T-cell (primary cell): ENCODE measurements at places on chromosomes 5 and 9. TPM values are rescaled to one million over a fixed set of nuclear protein-coding genes. Genes with fewer than 3 reads are reported as not detected.

- H3K4me3 ChIP-seq, result no peak overlapping the region
- H3K36me3 ChIP-seq, result no peaks in the 10 kb centered on the region
- no peaks in the 10 kb centered on the region for H3K4me1 ChIP-seq
- no peak for DNase-seq
Observed at GRCh38 chr5:31161781-31162181, 31.7 kb upstream of the CDH6 start.

Gene AJM1
- total RNA-seq, result 3.4 TPM

DNA sequence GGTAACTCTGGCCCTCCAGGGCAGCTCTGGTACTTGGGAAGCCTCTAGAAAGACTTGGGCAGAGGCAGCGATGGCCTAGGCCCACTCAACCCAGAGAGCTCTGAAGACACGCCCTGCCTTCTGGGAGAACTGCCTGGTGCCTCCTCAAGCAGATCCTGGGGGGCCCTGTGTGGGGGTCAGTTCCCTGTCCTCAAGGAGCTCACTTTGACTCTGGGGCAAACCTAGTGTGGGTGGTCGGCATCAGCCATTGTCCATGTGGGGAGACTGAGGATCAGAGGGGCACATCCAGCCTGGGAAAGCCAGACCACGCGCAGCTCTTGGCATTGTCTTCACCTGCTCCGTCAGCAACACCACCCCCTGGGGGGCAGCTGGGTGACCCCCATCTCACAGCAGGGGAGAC is 28.0 kb downstream of the ABO start:
- H3K4me3 ChIP-seq, result no peak overlapping the region
- H3K27ac ChIP-seq, result no peak overlapping the region
- no peaks in the 10 kb centered on the region for H3K27me3 ChIP-seq
- DNase-seq, result no peak
- no peaks in the 10 kb centered on the region for H3K36me3 ChIP-seq
- H3K4me1 ChIP-seq, result no peaks in the 10 kb centered on the region

- no peak overlapping the region for H3K4me3 ChIP-seq
- no peaks in the 10 kb centered on the region for H3K27me3 ChIP-seq
- H3K27ac ChIP-seq, result no peak overlapping the region
- H3K4me1 ChIP-seq, result peaks cover 11% of the 10 kb centered on the region
- no peaks in the 10 kb centered on the region for H3K36me3 ChIP-seq
Observed at GRCh38 chr9:105697871-105698270, 3.5 kb downstream of the TMEM38B start.

Gene WNK2
- 0.12 TPM for total RNA-seq

GRCh38 chr5:1995491-1995890 is 112.8 kb upstream of the IRX4 start:
- peaks cover 21% of the 10 kb centered on the region for H3K27me3 ChIP-seq
- no peak overlapping the region for H3K27ac ChIP-seq
- no peak overlapping the region for H3K4me3 ChIP-seq
- DNase-seq, result no peak
- no peaks in the 10 kb centered on the region for H3K4me1 ChIP-seq
- no peaks in the 10 kb centered on the region for H3K36me3 ChIP-seq

DNA sequence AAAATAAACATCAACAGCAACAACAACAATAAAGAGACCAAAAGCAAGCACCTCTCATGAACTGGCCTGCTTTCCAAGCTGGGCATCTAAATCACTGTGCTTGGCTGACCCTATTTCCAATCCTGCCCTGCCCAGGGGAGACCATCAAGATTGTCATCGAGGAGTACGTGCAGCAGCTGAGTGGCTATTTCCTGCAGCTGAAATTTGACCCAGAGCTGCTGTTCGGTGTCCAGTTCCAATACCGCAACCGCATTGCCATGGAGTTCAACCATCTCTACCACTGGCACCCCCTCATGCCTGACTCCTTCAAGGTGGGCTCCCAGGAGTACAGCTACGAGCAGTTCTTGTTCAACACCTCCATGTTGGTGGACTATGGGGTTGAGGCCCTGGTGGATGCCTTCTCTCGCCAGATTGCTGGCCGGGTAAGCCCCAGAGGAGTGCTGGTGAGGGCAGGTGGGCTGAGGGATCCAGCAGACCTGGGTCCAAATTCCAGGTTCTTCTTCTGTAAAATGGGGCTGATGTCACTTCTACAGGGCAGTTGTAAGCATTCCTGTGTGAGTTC is 15.6 kb downstream of the PTGS1 start:
- no peak overlapping the region for H3K27ac ChIP-seq
- DNase-seq, result no peak
- peaks cover 26% of the 10 kb centered on the region for H3K27me3 ChIP-seq
- no peak overlapping the region for H3K4me3 ChIP-seq
- no peaks in the 10 kb centered on the region for H3K4me1 ChIP-seq

GRCh38 chr9:17611342-17611741 is 32.5 kb downstream of the SH3GL2 start:
- no peaks in the 10 kb centered on the region for H3K27me3 ChIP-seq
- no peaks in the 10 kb centered on the region for H3K36me3 ChIP-seq
- H3K27ac ChIP-seq, result no peak overlapping the region
- no peak for DNase-seq

DNA sequence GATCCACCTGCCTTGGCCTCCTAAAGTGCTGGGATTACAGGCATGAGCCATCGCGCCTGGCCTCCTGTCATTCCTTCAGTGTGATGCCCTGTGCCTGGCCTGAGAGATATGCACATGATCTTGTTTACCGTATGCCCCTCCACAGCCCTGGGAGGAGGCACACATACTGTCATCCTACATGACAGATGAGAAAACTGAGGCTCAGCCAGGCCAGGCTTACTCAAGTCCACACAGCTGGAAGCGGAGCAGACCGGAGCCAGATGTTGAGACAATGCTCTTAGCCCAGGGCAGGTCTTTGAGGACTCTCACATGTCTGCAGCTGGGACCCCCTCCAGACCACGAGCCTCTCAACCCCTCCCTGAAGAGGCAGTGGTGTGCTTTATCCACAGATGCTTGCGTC is 38.7 kb upstream of the SH3PXD2B start:
- no peaks in the 10 kb centered on the region for H3K4me1 ChIP-seq
- peaks cover 31% of the 10 kb centered on the region for H3K27me3 ChIP-seq
- H3K4me3 ChIP-seq, result no peak overlapping the region
- H3K27ac ChIP-seq, result no peak overlapping the region
- no peak for DNase-seq
- H3K36me3 ChIP-seq, result no peaks in the 10 kb centered on the region

GRCh38 chr9:4689687-4690104 is 10.3 kb downstream of the CDC37L1 start:
- H3K27me3 ChIP-seq, result no peaks in the 10 kb centered on the region
- H3K4me1 ChIP-seq, result no peaks in the 10 kb centered on the region
- no peak overlapping the region for H3K4me3 ChIP-seq
- H3K36me3 ChIP-seq, result peaks cover 46% of the 10 kb centered on the region
- DNase-seq, result no peak

- no peaks in the 10 kb centered on the region for H3K27me3 ChIP-seq
- H3K27ac ChIP-seq, result no peak overlapping the region
- peaks cover 7% of the 10 kb centered on the region for H3K4me1 ChIP-seq
- no peaks in the 10 kb centered on the region for H3K36me3 ChIP-seq
- peak; percentile 66 for DNase-seq
Observed at GRCh38 chr5:95846554-95847260, 24.2 kb upstream of the GLRX start.

GRCh38 chr5:61575103-61575502 is 243.0 kb downstream of the ZSWIM6 start:
- H3K27ac ChIP-seq, result no peak overlapping the region
- H3K36me3 ChIP-seq, result no peaks in the 10 kb centered on the region
- no peak overlapping the region for H3K4me3 ChIP-seq
- H3K4me1 ChIP-seq, result no peaks in the 10 kb centered on the region
- no peaks in the 10 kb centered on the region for H3K27me3 ChIP-seq

DNA sequence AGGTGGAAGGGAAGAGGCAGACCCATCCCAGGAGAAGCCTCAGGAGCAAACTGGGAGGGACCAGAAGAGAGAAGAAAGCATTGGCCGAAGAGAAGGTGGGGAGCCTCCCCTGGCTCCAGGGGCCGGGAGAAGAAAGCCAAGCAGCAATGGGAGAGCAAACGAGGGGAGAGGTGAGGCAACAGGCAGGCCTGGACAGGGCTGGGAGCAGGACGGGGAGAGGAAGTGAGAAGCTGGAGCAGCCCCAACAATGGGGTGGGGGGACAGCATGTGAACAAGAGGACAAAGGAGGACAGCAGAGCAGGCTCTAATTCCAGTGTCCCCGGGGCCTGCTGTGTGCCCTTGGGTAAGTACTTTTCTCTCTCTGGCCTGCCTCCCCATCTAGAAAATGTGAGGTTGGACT is 115.3 kb downstream of the PSD2 start:
- H3K4me3 ChIP-seq, result no peak overlapping the region
- peaks cover 2% of the 10 kb centered on the region for H3K27me3 ChIP-seq
- H3K27ac ChIP-seq, result no peak overlapping the region
- H3K4me1 ChIP-seq, result no peaks in the 10 kb centered on the region
- no peaks in the 10 kb centered on the region for H3K36me3 ChIP-seq

Gene MAMDC2
- 0.19 TPM for total RNA-seq

DNA sequence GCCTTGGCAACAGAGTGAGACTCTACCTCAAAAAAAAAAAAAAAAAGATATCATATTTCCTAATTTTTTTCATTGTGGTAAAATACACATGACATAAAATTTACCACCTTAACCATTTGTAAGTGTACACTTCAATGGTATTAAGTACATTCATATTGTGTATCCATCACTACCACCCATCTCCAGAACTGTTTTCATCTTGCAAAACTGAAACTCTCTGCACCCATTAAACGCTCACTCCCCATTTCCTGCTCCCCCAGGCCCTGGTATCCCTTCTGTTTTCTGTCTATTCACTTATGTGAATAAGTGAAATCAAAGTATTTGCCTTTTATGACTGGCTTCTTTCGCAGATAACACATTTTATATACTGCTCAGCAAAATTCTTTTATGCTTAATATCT is 12.8 kb downstream of the LRRC8A start:
- no peak overlapping the region for H3K4me3 ChIP-seq
- peaks cover 54% of the 10 kb centered on the region for H3K36me3 ChIP-seq
- H3K27me3 ChIP-seq, result no peaks in the 10 kb centered on the region
- H3K4me1 ChIP-seq, result peaks cover 38% of the 10 kb centered on the region

- H3K4me3 ChIP-seq, result no peak overlapping the region
- no peaks in the 10 kb centered on the region for H3K36me3 ChIP-seq
- no peak overlapping the region for H3K27ac ChIP-seq
- H3K4me1 ChIP-seq, result peaks cover 2% of the 10 kb centered on the region
- no peaks in the 10 kb centered on the region for H3K27me3 ChIP-seq
Observed at GRCh38 chr9:89916001-89916597, 311.3 kb downstream of the GADD45G start.

DNA sequence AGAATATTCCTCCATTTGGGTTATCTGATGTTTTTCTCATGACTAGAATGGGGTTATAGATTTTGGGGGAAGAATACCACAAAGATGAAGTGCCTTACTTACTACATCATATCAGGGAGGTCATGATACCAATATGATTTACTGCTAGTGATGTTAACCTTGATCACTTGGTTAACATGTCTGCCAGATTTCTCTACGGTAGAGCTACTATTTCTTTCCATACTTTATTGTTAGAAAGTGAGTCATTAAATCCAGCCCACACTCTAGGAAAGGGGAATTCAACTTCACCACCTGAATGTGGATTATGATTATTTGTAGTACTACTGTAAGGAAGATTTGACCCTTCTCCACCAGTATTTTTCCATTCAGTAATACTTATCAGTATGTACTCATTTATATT is 64.7 kb downstream of the UBE2R2 start:
- no peak for DNase-seq
- H3K4me3 ChIP-seq, result no peak overlapping the region
- H3K4me1 ChIP-seq, result peaks cover 13% of the 10 kb centered on the region
- no peak overlapping the region for H3K27ac ChIP-seq
- peaks cover 8% of the 10 kb centered on the region for H3K36me3 ChIP-seq

DNA sequence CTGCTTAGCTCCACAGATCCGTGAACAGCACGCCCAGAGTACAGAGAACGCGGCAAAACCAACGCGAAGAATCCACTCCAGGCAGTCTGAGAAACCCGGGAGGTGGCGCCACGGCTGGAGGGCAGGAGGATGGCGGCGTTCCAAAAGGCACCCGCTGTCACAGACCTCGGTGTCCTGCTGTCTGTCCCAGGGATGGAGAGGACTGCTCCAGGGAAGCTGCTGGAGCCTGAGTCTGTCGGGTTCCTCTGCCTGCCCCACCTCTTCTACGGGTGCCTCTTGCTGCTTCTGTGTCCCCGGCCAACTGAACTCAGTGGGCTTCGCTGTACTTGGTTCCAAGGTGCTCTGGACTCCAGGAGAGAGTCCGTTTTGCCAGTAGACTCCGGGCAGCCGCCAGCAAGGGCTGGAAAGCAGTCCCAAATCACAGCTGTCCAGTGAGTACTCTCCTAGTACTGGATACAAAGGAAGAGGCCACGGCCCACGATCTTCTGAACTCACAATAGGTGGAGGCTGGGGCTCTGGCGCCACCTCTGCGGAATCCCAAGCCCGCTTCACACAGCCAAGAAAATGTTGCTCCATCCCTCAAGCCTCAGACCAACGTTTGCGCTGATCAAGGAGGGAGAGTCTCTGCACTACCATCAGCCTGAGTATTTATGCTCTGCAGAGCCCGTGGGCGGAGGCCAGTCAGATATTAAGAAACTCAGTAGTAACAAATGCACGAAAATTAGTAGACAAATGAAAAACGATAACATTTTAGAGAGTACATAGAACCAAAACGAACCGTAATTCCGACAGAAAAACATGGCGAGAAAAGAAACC is 440 bp downstream of the ANXA2R start:
- H3K36me3 ChIP-seq, result peaks cover 5% of the 10 kb centered on the region
- H3K4me3 ChIP-seq, result peak overlapping the region; percentile 82
- peak overlapping the region; percentile 98 for H3K27ac ChIP-seq
- DNase-seq, result peak; percentile 61
- H3K4me1 ChIP-seq, result peaks cover 60% of the 10 kb centered on the region

GRCh38 chr9:4894076-4894475 is 91.0 kb upstream of the JAK2 start:
- no peak for DNase-seq
- H3K27ac ChIP-seq, result no peak overlapping the region
- H3K36me3 ChIP-seq, result no peaks in the 10 kb centered on the region
- H3K4me1 ChIP-seq, result no peaks in the 10 kb centered on the region
- H3K4me3 ChIP-seq, result no peak overlapping the region

- no peak overlapping the region for H3K4me3 ChIP-seq
- no peaks in the 10 kb centered on the region for H3K27me3 ChIP-seq
- no peaks in the 10 kb centered on the region for H3K36me3 ChIP-seq
- no peak for DNase-seq
- no peak overlapping the region for H3K27ac ChIP-seq
Observed at GRCh38 chr9:111076519-111076918, 38.2 kb upstream of the LPAR1 start.

GRCh38 chr9:131018621-131019020 is 9.6 kb downstream of the LAMC3 start:
- no peak for DNase-seq
- H3K27me3 ChIP-seq, result no peaks in the 10 kb centered on the region
- H3K36me3 ChIP-seq, result no peaks in the 10 kb centered on the region
- H3K4me1 ChIP-seq, result no peaks in the 10 kb centered on the region
- H3K27ac ChIP-seq, result no peak overlapping the region

GRCh38 chr5:171481571-171482433 is 62.4 kb downstream of the FGF18 start:
- H3K27ac ChIP-seq, result no peak overlapping the region
- H3K27me3 ChIP-seq, result peaks cover 30% of the 10 kb centered on the region
- H3K4me3 ChIP-seq, result no peak overlapping the region
- DNase-seq, result no peak
- H3K36me3 ChIP-seq, result no peaks in the 10 kb centered on the region

GRCh38 chr5:14385019-14385418 is 196.6 kb upstream of the OTULINL start:
- no peak overlapping the region for H3K4me3 ChIP-seq
- H3K4me1 ChIP-seq, result no peaks in the 10 kb centered on the region
- no peaks in the 10 kb centered on the region for H3K36me3 ChIP-seq
- H3K27me3 ChIP-seq, result no peaks in the 10 kb centered on the region

GRCh38 chr5:67201897-67202549 is 5.4 kb upstream of the CD180 start:
- no peaks in the 10 kb centered on the region for H3K27me3 ChIP-seq
- no peak for DNase-seq
